ENCODE measurements at places on chromosomes 7 and 10.
A peak's percentile ranks its signal among the peaks of the same experiment; 100 is the strongest.

- DNase-seq = no peak
Measured at GRCh38 chr7:98366562-98366938, 34.3 kb downstream of the BAIAP2L1 start.

DNA sequence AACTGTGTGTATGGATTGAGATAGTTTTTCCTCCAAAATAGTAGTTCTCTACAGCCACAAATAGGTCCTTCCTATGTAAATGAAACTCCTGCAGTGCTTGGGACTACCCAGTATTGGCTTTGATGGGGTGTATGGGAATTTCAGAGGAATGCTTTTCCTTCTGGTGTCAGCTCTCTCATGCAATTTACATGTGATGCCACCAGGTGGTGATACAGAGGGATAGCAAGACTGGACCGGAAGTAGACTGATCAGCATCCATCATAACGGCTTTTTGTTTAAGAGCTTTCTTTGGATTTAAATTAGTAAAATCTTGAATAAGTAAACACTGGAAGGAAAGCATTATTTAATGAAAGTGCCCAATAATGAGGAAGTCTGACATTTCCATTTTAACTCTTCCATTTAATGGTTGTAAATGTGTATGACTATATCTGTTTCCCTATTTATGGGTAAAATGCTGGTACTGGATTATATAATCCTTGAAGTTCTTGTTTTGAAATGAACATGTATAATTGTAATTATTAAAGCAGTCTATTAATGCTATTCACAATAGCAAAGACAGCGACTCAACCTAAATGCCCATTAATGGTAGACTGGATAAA, 22.7 kb downstream of the DYNC1I1 start:
- peak; percentile 34 for DNase-seq

DNA sequence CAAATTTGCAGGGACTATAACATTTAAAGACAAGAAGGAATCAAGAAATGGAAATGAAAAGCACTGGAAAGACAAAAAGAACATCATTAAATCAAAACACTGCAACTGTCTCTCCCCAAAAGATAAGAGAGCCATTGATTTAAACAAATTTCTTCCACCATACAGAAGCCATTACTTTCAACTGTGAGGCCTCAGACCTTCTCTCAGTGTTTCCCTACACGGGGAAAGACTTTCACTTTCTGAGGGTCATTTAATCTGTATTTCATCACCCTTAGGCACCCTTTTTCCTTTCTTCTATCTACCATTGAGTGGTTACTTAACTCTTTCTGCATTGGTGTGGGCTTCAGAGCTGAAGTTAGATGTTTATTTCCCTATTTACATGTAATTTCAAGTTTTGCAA, 47.5 kb downstream of the CCDC172 start:
- no peak for DNase-seq

DNA sequence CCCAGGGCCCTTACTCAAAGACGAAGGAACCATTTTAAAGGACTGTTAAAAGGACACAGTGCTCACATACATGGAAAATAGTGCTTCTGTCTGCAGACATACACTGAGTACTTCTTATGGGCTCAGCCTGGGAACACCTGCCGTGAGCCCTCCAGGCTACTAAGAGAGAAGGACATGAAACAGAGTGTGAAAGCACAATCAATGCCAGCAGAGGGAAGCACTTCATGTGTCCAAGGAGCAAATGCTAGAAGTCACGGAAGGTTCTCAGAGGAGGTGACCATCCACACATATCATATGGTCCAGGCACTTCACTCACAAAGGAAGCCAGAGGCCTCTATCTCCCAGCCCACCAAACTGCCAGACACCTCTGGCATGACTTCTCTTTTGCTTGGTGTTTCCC, 15.5 kb downstream of the ELMO1 start:
- DNase-seq = no peak

GRCh38 chr10:86673216-86673826, 5.0 kb downstream of the LDB3 start:
- DNase-seq = no peak

DNA sequence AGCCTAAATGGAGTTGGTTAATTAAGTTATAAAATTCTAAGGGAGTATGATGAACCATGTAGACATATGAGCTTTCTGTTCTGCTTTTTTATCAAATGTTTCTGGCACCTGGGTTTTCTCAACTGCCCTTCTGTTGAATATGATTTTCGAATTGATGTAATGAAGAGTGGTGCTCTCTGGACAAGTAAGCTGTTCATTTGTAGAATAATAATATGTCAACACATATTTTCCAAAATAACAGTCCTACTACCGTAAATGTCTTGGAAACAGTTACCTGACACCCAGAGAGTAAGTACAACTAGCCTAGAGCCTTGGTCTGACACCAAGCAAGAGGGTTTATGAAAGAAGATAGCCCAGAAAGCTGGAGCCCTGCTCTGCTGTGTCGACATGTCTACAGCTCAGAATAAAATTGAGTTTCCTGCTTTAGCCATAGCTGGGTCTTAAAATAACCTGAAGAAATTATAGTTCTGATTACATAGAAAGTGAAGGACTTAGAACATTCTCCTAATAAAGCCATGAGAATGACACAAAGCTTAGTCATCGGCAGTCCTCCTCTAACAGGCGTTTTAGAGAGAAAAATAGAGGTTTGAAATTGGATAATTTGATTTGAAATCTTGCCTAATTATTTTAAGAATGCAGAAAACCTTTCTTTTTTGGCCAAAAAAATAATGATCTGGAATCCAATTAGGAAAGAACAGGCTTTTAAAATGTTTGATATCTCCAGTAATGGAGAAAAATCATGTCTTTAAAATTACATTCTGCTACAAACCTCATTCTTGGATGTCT, 25.1 kb downstream of the HDAC9 start:
- peak; percentile 48 for DNase-seq

GRCh38 chr7:106152313-106152665, 40.2 kb upstream of the SYPL1 start:
- DNase-seq = no peak

GRCh38 chr10:89171263-89171872, 35.7 kb downstream of the CH25H start:
- DNase-seq = peak; percentile 22

DNA sequence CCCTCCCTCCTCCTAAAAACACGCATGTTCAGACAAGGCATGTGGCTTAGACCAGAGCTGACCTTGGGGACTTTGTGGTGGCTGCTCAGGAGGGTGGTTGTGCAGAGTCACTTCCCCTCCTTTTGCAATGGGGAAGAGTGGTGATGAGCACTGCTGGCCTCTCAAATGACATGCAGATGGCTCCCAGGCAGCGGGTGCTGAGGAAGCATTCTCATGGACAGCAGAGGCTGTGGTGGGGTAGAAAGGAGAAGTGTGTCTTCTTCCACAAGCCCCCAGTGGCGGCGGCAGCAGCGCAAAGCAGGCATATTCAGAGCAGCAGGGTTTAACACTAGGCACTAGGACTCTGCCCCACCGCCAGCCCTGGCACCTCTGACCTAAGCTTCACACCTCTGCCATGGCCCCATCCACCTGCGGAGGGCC, 105.9 kb upstream of the ANLN start:
- no peak for DNase-seq

DNA sequence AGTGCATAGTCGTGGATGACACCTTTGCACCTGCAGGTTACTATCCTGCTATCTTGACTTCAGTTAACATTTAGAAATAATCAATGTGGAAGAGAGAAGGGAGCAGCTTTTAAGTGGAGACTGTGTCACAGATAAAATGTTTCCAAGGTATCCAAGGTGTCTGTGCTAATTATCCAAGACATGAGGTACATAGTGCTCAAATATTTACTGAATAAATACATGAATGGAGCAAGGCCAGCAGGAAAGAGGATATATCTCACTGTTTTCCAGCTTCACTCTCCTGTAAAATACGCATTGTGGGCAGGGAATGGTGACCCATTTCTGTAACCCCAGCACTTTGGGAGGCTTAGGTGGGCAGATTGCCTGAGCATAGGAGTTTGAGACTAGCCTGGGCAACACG, 552.4 kb downstream of the PHTF2 start:
- DNase-seq = no peak

- peak; percentile 58 for DNase-seq
Measured at GRCh38 chr7:129298268-129298893, 73.6 kb downstream of the AHCYL2 start.

DNA sequence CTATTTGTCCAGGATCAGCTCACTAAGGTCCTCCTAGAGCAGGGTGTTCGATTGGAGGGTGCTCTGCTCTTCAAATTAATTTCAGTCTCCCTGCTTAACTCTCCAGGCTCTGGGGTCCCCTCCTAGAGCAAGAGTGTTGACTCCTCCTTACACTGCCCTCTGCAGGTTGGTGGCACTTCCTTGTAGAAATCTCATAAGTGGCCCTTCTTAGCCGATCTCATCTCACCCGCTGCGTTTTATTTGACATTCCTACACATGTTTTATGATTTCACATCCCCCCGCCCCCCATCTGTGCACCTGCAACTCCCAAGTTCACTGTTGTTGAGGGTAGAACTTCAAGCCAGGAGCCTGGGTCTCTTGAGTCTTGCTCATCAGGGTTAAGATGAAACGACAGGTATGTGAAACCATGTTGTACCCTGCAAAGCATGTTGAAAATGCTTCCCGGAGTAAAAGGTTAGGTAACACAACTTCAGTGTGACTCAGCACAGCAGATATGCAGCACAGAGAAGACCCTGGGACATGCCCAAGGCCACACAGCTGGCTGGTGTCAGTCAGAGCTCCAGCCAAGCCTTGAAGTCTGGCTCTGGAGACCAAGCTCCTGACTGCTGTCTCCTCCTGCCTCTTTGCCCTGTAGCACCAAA, 171.2 kb downstream of the PRKAG2 start:
- DNase-seq = peak; percentile 68

DNA sequence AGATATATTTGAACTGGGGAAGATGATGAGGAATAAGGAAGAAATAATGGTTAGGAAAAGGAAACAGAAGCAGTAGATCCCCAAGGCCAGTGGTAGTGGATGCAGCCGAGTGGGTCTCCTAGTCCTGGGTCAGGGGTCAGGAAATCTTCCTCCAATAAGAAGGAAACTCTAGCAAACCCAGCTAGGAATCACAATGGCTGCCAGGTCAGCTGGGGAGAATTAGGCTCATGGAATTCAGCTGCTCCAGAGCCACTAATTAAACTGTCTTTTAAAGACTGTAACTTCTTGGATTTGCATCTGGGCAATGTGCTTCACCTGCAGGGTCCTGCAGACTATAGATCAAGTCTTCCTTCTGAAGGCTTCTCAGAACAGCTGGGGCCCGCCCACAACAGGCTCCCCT, 644.4 kb downstream of the KCNMA1 start:
- DNase-seq = no peak

GRCh38 chr7:100822236-100823139, 4.8 kb downstream of the EPHB4 start:
- DNase-seq = no peak

DNA sequence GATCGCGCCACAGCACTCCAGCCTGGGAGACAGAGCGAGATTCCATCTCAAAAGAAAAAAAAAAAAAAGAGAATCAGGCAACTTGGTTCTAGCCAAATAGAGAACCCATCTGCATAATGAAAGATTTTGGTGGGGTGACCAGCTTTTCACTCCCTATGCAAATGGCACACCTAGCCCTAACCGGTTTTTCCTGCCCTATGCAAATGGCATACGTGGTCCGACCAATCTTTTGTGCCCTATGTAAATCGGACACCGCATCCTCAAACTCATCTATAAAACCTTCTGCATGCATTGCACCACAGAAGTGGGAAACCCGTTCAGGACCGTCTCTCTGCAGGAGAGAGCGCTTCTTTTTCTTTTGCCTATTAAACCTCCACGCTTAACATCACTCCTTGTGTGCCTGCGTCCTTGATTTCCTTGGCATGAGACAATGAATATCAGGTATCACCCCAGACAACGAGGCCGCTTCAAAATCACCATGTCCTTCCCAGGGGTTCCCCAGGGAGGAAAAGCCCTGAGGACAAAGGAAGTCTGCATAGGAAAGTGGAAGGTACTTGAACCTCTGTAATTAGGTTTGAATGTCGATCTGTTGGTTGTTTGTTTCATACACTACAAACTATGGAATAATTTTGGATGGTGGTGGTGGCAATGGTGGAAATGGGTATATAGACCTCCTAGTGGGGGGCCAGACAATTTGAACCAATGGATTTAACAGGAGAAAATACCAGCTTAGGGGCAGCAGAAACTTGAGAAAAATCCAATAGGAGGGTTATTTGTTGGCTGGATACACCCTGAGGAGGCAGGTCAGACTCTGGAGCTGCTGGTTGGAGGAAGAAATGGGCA, 396.2 kb downstream of the TYW1 start:
- no peak for DNase-seq

DNA sequence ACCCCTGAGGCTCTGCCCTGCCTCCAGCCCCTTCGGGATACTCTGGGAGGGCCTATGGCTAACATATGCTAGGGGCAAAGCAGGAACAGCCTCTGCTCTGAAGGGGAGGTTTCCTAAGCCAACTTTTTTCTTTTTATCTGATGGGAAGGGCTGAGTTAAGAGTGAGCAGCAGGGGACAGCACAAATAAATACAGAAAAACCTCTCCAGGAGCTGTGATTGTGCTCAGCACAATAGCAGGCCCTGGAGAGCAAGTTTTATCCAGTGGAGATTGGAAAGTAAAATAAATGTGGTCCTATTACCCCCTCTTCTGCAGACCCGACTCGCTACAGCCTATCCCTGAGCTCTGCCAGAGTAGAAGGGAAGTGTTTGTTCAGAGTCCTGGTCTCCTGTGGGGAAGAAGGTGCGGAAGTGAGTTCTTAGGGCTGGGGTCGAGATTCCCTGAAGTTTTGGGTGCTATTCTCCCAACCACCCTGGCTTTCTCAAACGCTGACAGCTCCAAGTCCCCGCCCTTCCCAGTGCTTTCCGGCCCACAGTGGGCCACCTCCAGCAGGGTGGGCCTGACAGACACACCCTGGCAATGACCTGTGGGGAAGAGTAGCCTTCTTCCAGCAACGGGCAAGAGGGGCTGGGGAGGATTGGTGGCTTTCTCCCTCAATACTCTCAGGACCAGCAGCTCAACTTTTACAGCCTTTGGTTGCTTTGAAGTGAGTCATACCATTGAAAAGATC, 23.0 kb upstream of the AFAP1L2 start:
- no peak for DNase-seq

DNA sequence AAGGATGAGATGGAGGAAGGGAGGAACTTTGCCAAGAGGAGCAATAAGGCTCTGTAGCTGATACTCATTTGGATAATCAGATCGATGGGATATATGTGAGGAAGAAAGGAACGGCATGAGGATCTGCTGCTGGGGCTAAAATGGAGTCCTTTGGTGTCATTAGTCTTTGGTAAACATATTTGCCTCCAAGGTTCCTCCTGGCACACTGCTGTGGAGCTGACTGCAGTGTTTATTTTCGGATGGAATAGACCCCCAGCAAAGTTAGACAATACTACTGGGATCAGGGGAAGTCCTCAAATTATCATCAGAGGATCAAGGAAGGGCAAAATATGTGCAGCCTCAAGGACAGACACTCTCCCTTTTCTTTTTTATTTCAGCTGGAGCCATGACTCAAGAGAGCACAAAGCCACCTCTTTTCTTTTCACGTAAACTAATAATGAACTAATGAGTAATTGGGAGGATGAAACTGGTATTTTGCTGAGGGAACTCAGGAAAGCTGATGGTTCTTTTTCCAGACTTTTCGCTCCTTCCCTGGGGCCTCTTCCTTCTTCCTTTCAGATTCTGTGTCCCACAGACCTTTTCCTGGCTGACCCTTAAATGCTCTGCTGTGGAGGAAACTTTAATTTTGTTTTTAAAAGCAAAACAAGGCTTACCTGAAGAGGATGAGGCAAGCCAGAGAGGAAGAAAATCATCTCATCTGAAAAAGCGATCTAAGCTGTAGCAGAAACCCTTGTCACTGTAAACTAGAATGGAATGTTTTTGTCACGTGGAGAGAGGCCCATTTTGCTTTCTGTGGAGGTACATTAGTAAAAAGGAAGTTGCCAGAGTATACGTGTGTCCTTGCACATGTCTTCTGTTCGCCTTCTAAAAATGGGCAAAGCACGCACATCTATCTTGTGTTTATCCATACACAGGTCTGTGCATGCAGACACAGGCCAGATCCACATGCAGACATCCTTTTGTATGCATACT, 33.3 kb downstream of the LRMDA start:
- DNase-seq = no peak
